ENCODE measurements at places on chromosomes 16 and 17.
A peak's percentile ranks its signal among the peaks of the same experiment; 100 is the strongest.

DNA sequence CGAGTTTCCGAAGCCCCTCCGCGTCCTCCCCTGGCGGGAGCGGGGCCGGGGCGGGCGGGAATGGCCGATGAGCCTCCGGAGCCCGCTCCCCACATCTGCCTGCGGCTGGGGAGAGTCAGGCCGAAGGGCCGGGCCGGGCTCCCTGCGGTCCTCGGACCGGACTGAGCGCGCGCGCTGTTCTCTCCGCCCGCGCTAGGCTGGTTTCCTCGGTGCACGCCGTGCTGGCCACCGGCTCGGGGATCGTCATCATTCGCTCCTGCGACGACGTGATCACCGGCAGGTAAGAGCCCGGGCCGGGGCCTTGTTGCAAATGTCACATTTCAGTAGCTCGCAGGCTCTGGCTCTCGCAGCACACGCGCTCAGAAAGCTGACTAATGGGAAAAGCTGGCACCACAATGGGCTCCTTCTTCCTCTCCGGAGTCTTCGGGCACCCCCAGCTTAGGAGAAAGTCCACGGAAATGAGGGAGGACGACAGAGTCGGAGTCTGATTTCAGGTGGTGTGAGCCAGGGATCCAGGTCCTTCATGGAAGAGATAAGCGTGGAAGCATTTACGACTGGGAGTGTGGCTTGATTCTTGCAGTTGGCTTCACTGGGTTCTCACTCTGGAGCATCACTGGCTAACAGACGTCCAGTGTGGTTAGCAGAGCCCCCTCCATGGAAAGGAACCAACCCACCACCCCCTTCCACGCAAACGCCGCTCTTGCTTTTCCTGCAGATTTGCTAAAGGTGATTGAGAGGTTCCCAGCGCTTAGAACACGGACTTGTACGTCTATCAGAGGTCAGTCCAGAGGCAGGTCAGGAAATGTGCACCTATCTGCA is 715 bp downstream of the TLCD3A start:
- DNase-seq = peak; percentile 53

DNA sequence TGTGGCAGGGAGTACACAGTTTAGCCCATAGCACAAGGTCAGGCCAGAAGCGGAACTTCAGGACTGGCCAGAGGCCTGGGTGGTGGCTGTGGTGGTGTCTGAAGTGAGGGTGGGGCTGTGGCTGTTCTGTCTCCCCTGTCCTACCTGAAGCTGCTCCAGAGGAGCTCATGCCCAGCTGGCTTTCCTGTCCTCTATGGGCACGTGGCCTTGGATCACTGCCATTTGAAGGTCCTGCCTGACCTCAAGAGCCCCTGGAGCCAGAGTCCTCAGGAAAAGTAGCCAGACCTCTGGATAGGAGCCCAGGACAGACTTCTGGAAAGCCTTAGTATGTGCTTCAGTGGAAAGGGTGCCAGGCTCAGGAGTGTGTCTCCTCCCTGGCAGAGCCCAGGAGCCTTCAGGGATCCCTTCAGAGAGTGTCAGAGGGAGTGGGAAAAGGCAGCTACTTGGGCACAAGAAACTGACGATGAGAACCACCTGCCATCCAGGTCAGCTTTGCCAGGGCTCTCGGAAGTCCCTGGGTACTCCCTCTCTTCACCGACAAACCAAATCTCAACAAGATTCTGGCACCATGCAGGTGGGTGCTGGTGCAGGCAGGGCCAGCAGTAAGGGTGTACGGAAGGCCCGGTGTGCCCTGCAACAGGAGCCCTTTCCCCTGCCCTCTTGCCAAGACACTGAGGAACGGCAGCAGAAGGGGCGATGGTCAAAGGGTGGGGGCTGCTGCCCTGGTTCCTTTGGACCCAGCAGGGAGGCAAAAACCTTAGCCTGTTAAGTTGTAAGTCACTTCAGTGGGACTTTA is 153.7 kb downstream of the NTN1 start:
- no peak for DNase-seq

DNA sequence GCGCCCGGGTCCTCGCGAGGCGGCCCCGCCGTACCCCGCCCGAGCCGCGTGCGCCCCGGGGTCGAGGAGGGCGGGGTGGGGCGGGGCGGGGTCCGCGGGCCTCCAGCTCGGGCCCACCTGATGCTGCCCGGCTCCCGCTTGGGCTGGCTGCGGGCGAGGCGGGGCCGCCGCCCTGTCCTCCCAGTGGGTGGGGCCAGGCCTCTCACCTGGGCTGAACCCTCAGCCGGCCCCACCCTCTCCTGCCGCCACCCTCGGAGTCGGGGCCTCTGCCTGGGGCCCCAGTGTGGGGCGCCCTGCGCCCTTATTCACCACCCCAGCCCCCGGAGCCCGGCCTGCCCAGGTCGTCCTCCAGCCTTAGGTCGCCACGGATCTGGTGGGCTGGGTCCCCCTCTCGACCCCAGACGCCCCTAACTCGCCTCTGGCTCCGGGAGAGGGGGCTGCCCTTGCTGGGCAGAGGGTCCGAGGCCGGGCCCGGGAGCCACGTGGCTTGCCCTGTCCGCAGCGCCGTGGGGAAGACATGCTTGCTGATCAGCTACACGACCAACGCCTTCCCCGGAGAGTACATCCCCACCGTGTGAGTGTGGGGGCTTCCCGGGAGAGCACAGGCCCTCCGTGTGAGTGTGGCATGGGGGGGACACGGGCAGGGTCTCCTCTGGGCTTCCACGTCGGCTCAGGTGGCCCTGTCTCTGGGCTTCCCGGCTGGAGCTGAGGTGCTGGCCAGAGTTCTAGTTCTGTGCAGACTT is 578 bp downstream of the RAC3 start:
- no peak for DNase-seq

DNA sequence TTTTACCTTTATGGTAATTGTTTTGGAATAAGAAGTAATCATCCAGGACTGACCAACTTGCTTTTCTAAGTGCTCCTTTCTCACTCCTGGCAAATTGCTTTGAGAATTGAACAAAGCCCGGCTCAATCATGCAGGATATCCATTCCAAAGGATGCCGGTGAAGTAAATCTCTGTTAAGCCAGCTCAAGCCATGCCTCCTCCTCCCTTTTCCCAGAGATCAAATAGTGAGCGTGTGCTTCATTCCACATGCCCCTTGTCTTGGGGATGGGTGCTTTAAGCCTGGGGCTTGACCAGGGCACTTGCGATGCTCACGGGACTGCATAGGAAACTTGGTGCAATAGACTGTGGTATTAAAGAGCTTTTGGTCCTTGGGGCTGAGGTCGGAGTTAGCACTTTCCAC is 90.7 kb downstream of the UTP18 start:
- no peak for DNase-seq

DNA sequence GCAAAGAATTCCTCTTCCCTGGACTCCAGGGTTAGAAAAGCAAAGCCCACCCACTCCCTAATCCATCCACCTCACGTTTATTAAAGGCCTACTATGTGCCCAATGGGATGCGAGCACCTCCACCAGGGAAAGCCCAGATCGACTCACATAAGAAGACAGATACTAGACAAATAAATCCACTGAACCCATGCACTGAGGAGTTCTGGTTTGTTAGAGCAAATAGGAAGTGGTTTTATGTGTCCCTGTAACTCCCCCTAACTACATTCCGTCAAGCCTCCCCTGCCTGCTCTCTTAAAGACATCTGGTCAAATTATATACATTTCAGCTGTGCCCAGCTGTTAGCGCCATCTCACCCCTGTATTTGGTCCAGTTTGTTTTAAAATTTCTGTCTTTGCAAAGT is 218.5 kb upstream of the RPL38 start:
- no peak for DNase-seq

GRCh38 chr17:65604070-65604469 is 42.6 kb upstream of the AXIN2 start:
- no peak for DNase-seq

Data from fibroblast of skin of back (primary cell).